Metanephros (tissue), 2 donors: ENCODE measurements at places on chromosomes 13 and 19. TPM values are rescaled to one million over a fixed set of nuclear protein-coding genes. Genes with fewer than 3 reads are reported as not detected.

C19orf12 gene
- total RNA-seq, result 21.0 TPM

URI1 gene
- total RNA-seq, result 44.5 TPM

PSG6 gene
- total RNA-seq, result not detected

OR7D2 gene
- 0.12 TPM for total RNA-seq

P2RY11 gene
- total RNA-seq, result 9.7 TPM

SIGLEC11 gene
- 13.3 TPM for total RNA-seq

ZNF441 gene
- total RNA-seq, result 23.7 TPM

CHERP gene
- 30.5 TPM for total RNA-seq

MRPL34 gene
- total RNA-seq, result 42.7 TPM
